ENCODE measurements at places on chromosomes 12 and 14. TPM values are rescaled to one million over a fixed set of nuclear protein-coding genes. Genes with fewer than 3 reads are reported as not detected.
A peak's percentile ranks its signal among the peaks of the same experiment; 100 is the strongest.

The SLCO1B3 gene
- not detected for total RNA-seq

DNA sequence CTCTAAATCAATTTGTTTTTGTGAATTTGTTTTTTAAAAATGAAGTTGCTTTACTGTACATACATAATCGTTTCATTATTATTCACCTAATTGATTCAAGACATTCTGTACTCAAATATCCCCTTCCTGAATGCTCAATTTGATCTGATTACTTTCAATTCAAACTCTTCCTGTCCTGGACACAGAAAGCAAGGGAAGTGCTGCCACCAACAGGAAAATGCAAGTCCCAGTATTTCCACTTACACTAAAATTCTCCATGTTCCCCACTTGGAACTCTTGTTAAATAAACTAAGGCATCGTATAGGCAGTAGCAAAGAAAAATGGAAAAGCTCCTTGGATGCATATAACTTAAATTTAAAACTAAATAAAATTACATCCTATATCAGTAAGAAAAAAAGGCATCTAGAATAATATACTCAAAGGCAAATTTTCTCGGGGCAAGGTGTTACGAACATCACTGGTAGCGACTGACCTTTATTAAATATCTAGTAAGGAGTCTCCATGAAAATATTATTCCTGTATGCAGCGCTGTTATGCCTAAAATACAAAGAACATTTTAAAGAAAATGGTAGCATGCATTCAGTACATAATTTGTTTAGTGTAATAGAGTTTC, 72.0 kb upstream of the DBX2 start:
- peaks cover 38% of the 10 kb centered on the region for H3K27me3 ChIP-seq
- no peak overlapping the region for H3K4me3 ChIP-seq
- no peak overlapping the region for H3K27ac ChIP-seq
- H3K36me3 ChIP-seq = no peaks in the 10 kb centered on the region
- peak; percentile 50 for DNase-seq
- no peaks in the 10 kb centered on the region for H3K4me1 ChIP-seq

GRCh38 chr12:22284871-22285270, 49.6 kb downstream of the ST8SIA1 start:
- no peak overlapping the region for H3K4me3 ChIP-seq
- H3K4me1 ChIP-seq = peaks cover 32% of the 10 kb centered on the region
- no peaks in the 10 kb centered on the region for H3K27me3 ChIP-seq

GRCh38 chr12:106045251-106045674, 93.5 kb downstream of the NUAK1 start:
- H3K27me3 ChIP-seq = no peaks in the 10 kb centered on the region
- H3K36me3 ChIP-seq = no peaks in the 10 kb centered on the region
- no peaks in the 10 kb centered on the region for H3K4me1 ChIP-seq
- no peak overlapping the region for H3K4me3 ChIP-seq
- DNase-seq = no peak

DNA sequence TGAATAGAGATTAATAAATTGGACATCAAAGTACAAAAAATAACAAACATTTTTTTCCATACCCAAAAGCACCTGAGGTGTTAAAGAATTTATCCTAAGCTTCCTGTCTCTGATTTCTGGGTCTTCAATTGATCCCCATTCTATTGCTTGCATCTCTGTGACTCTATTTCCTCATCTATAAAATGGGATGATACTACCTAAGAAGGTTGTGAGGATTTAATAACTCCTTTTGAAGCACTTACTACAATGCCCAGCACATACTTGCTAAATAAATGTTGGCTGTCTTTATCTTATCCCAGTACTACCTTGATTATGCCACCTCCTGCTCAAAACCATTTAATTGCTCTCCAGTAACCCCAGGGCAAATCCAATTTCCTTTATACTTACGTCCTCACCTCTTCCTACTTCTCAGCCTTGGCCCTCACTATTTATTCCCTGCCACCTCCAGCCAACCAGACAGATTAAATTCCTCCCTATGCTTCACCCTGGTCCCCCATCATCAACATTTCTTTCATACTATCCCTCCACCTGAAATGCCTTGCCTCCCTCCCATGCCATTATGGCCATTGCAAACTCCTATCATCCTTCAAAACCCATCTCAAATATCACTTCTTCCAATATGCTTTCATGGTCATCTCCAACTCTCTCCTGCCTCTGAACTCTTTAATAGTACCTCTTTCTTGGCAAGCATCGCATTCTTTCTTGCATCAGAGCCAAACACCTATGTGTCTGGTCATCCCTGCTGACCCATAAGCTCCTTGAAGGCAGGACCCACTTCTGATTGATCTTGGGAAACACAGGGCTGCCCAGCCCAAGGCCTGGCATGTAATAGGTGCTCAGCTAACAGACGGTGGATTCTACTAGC, 7.9 kb upstream of the ASIC1 start:
- H3K36me3 ChIP-seq = no peaks in the 10 kb centered on the region
- H3K4me1 ChIP-seq = no peaks in the 10 kb centered on the region
- no peak overlapping the region for H3K27ac ChIP-seq

GRCh38 chr14:87705439-87705896, 287.5 kb downstream of the GALC start:
- peaks cover 8% of the 10 kb centered on the region for H3K4me1 ChIP-seq
- no peak overlapping the region for H3K27ac ChIP-seq
- no peak for DNase-seq
- no peak overlapping the region for H3K4me3 ChIP-seq

DNA sequence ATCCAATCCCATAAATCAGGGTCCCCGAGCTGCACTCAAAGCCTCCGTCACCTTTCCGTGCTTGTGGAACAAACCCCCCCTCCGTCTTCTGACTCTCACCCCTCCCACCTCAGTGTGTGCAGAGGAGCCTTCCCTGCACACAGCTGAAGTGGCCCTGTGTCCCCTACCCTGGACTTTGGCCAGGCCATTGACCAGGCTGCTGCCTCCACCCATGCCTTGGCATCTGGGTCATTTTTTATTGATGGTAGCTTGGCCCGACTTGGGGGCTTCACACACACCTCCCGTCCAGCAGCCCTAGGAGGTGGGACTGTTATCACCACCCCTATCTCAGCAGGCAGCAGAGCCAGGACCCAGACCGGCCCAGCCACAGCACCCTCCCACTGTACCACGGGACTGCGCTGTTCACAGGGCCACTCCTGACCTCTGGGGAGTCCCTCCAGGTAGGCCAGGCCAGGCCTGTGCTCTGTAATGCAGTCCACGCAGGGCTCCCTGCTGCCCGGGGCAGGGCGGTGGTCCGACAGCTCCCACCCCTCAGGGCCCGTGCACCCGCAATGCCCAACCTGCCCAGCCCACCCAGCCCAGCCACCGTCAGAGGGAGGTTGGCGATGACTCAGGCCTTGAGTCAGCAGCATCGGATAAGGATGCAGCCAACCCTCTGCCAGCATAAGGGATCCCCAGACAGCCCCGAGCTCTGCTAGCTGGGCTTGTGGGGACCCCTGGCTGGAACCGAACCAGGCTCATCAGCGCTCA, 9.2 kb upstream of the INF2 start:
- peak overlapping the region; percentile 89 for H3K27ac ChIP-seq
- DNase-seq = peak; percentile 83
- H3K4me1 ChIP-seq = peaks cover 40% of the 10 kb centered on the region
- peaks cover 6% of the 10 kb centered on the region for H3K36me3 ChIP-seq

Data from MCF 10A (cell line).